OCI-LY7 (cell line): ENCODE measurements at places on chromosomes 2 and 18.
A peak's percentile ranks its signal among the peaks of the same experiment; 100 is the strongest.

DNA sequence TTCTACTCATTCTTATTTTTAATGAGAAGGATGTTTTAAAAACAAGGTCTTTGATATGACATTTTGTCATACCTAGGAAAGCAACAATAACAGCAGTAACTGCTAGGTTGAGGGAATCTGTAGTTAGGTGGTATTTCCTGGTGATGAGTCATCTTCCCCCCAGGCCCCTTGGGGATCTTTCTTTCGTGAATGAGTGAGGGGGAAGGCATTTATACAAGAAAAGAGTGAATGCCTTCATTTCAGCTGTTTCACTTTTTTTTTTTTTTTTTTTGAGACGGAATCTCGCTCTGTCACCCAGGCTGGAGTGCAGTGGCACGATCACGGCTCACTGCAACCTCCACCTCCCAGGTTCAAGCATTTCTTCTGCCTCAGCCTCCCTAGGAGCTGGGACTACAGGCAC, 108.6 kb downstream of the MAP4K4 start:
- peak; percentile 26 for DNase-seq

DNA sequence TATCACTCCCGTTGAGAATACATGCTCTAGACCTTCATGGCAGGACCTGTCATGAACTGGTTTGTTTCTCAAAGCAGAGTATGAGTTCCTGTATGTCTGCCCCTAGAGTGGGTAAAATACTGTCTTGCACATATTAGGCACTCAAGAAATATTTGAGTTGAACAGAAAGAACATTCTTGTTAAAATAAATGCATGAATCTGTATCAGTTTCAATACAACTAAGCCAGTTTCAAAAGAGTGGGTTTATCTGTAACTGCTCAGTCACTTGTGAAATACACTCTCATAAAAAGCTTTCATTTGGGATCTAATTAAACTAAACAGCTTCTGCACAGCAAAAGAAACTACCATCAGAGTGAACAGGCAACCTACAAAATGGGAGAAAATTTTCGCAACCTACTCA, 69.2 kb downstream of the RFTN2 start:
- no peak for DNase-seq

DNA sequence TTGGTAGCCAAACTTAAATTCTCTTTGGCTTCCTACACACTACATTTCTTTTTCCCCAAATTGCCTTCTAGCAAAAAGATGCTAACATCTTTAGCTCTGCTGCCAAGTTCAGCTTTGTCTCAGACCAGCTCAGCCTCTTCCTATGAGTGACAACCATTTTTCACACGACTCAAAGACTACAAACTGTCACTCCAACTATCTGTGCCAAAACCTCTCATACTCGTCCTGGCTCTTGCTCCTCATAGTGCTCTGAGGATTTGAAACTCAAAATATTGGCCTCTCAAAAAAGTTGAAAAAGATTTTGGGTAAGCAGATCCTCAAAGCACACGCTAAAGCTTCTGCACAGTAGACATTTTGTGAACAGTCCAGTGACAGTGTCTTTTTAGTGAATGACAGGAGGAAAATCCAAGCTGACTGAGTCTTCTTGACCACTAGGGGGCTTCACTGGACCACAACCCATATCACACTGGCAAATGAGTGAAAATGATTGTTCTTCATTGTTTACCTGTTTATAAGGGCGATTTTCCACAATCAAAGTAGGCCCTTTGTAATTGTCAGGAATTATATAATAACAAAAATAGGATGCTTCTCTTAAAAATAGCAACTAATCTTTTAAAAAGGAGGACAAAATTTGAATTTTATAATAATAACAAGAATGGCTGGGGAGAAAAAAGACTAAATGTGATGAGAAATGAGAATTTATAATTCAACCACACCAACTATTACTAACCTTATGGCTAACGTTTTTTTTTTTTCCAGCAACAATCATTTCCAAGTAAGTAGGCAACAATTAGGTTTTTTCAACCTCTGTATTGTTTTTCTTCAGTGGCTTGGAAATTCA, 85.5 kb upstream of the PGAP1 start:
- peak; percentile 71 for DNase-seq

DNA sequence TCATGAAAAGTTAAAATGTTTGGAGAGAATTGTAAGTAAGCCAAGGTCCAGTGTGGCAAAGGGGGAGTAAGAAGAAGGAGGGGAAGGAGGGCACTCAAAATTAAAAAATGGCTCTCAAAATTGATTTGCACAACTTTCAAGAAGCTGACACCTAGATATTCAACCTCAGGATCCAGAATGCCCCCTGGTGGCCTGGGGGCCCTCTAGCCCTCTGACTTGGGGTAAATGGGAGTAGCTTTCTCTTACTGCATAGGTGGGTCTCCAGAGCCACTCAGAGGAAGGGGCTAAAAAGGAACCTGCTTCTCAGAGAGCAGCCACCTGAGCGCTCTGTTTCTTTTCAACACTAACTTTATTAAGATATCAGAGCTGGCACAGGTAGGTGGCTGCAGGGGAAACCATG, 968.5 kb downstream of the BCL11A start:
- DNase-seq = peak; percentile 20

- no peak for DNase-seq
Measured at GRCh38 chr2:187478719-187479118, 30.7 kb upstream of the CALCRL start.

DNA sequence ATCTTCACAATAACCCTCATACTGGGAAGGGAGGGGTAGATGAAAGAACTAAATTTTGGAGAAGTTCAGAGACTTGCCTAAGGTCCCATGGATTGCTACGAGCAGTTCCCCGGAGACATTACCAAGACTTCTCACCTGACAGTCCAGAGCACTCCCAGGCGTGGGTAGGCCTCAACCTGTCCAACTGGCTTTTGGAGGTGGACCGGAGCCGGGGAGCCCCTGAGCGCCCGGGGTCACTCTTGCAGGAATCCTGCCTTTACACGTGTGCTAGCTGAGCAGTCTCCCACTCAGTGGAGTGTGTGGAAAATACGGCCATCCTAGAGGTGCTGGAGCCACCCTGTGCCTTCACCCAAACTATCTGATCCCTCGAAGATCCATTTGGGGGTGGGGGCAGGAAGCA, 8.0 kb downstream of the POMC start:
- no peak for DNase-seq

GRCh38 chr18:77144046-77144445, 11.5 kb upstream of the MBP start:
- DNase-seq = no peak

DNA sequence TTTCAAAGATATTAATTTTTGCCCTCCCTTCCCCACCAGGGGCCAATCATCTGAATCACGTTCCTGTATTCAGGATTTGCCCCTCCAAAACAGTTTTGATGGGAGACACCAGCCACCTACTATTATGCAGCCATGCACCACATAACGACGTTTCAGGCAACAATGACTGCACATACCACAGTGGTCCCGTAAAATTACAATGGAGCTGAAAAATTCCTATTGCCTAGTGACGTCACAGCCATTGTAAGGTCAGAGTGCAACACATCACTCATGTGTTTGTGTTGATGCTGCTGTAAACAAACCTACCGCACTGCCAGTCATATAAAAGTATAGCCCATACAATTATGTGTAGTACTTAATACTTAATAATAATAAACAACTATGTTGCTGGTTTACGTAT, 22.6 kb downstream of the ITM2C start:
- no peak for DNase-seq

- DNase-seq = no peak
Measured at GRCh38 chr2:149572102-149572953, 15.2 kb downstream of the MMADHC start.

DNA sequence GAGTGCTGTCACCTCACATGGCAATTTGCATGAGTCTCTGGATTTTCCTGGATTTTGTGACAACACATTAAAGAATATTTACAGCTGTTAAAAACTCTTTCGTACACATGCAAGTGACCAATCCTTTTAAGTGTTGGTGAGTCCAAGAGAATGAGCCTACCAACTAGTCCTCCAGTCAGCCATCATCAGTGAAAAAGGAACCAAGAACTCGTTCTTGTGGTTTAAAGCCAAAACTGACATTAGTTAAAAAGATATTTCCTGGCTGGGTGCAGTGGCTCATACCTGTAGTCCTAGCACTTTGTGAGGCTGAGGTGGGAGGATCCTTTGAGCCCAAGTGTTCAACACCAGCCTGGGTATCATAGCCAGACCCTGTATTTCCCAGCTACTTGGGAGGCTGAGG, 215.4 kb upstream of the ITGA4 start:
- DNase-seq = no peak

DNA sequence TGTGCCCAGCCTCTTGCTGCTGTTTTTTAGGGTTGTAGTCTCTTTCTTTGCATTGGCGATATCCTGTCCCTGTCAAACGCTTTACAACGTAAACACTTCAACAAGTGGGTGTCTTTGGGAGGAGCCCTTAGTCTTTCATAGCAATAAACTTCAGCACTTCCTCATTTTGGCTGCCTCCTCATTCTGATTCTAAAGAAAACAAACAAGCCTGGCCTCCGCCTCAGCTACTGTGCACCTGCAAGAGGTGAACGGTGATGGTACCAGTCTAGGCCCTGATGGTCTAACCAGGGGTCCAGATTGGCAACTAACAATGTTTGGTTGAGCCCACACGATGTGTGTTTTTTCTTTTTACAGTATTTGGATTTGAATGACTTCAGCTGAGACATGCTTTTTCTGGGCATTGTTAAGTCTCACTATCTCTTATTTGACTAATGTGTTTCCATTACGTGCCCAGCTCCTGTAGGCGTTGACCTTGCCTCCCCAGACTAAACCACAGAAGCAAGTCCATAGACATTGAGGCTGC, 53.2 kb upstream of the CUL3 start:
- peak; percentile 77 for DNase-seq

DNA sequence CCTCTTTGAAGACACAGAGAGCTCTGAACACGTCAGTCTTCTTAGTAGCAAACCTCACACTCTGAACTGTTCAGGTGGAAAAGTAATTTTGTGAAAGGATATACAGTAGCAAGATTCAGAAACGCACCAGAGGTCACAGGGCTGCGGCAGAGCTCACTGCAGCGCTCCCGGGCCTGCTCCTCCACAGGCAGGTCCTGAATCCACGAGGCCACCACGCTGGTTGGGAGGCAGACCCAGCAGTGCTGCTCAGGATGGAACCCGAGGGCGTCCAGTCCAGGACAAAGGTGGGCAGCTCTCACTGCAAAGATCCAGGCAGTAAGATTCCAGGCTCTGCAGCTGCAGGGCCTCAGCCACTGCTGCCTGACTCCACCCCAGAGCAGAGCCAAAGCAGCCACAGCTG, 576.2 kb upstream of the SALL3 start:
- no peak for DNase-seq

DNA sequence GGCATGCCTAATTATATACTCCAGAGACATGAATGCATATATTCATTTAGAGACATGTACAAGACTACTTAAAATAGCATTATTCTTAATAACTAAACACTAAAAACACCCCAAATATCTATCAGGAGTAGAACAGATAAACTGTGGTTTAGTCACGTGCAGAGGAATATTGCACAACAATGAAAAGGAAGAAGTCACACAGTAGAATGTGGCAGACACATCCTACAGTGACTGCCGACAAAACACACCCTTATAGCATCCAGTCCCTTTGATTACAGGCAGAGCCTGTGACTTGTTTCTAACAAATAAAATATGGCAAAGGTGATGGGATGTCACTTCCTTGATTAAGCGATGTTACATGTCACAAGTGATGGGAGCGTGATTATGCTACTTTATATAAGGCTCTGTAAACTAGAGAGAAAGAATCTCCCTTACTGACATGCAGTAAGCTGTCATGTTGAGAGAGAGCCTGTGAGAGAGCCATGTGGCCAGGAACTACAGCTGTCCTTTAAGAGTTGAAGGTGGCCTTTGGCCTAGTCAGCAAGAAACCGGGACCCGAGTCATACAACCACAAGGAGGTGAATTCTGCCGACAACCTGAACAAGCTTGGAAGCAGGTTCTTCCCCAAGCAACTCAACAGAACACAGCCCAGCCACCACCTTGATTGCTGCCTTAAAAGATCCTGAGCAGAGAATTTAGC, 39.1 kb upstream of the LGALSL start:
- DNase-seq = no peak

DNA sequence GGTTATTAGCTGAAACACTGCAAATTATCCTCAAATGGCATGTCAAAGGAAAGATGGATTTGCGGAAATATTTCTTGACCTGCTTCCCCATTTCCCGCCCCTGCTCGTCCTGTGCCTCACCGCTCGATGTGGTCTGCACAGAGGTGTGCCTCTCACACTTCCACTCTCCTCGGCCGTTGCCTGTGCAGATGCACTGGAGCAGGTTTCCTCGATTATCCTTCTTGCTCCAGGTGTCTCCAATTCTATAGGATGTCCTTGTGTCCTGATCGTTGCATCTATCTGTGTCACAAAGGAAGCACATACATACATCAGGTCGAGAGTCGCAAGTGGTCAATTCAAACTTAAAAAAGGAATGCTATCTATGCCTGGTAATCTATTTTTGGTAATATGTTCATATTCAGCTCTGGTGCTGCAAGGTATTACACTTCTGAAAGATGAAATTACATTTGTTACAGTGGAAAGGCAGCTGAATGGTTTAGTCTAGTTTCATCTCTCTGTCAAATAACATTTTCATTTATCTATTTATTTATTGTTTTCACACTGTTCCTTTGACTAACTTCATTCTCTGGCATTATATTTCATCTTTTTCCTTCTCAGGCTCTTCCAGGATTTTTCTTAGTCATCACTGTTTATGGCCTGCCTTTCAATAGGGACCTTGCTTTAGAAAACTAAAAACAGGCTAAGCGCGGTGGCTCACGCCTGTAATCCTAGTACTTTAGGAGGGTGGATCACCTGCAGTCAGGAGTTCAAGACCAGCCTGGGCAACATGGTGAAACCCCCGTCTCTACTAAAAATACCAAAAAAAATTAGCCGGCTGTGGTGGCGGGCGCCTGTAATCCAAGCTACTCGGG, 7.6 kb downstream of the FN1 start:
- no peak for DNase-seq

DNA sequence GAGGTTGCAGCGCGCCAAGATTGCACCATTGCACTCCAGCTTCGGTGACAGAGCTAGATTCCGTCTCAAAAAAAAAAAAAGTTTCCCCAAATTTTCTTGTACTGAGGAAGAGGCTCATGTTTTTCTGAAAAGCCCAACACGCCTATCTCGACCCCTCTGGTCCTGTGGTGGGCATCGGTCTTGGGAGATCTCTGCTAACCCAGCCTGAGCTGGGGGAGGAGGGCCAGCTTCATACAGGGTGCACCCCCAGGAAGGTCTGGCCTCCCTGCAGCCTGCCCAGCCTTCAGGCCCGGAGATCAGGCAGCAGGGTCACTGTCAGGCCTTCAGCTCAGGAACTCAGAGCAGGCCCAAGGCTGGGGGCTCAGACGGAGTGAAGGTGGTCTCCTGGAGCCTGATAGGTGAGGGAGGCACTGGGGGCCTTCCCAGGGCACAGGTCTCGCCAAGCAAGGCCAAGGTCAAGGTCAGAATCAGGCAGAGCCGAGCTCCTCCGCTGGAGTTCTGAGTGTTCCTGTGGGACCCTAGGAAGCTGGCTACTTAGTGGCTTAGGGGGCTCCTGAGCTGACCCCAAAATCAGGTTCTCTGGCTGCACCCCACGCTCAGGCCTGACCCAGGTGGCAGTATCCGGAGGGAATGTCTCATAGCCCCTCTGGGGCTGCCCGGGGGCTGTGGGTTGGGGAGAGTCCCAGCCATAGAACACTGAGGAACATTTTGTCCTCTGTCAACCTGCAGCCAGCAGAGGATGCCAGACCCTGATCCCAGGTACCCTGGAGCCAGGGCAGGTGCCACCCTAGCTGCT, 37.9 kb upstream of the SMAD7 start:
- no peak for DNase-seq

GRCh38 chr2:110805894-110806452, 73.6 kb downstream of the ACOXL start:
- DNase-seq = no peak
